ENCODE measurements at places on chromosomes 3 and 15.

DNA sequence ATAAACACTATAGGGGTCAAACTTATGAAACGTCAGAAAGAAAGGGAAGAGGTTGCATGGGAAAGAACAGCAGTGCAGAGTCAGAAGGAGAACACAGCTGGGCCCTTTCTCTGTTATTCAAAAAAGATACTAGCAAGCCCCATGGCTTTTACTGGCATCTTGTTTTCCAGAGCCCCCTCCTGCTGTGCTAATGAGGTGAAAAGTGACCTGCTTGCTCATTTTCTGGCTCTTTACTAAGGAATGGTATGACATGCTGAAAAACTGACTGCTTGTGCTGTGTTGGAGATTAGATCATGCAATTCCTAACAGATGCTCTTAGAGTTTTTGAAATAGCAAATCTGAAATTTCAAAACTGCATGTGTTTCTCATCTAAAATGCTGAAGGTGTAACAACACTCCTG lies 541.6 kb upstream of the ALCAM start:
- no peak for DNase-seq

- no peak for DNase-seq
These were observed 39.7 kb downstream of the CA12 start for GRCh38 chr15:63341898-63342297.

DNA sequence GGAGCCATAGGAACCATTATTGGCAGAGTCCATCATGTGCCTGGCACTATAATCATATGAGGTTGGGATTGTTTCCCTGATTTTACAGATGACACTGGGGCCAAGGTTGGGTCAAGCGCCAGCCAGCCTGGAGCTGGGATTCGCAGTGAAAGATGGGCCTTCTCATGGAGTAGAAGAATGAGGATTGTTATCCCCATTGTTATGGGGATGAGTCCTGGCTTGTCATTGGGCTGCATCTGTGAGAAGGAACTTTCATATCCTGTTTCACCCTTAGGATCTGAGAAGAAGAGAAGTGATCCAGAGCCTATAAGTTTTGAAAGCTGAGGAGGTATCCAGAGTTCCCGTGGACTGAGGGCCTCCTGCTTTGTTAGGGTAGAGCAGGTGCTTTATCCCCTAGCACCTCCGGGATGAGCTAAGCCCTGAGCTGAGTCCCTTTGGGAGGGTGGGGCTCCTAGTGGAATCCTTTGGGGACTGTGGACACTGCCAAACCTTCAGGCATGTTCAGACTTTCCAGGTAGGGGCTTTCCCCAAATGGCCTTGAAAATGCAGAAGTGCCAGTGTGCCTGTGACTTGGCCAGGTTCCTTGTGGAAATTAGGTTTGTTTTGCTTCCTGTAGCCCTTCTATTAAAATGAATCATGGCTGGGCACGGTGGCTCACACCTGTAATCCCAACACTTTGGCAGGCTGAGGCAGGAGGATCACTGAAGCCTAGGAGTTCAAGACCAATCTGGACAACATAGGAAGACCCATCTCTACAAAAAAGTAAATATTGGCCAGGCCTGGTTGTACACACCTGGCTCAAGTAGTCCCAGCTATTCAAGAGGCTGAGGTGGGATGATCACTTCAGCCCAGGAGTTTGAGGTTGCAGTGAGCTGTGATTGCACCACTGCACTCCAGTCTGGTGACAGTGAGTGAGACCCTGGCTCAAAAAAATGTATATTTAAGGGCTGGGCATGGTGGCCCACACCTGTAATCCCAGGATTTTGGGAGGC lies 30.2 kb upstream of the BSN start:
- DNase-seq: no peak

DNA sequence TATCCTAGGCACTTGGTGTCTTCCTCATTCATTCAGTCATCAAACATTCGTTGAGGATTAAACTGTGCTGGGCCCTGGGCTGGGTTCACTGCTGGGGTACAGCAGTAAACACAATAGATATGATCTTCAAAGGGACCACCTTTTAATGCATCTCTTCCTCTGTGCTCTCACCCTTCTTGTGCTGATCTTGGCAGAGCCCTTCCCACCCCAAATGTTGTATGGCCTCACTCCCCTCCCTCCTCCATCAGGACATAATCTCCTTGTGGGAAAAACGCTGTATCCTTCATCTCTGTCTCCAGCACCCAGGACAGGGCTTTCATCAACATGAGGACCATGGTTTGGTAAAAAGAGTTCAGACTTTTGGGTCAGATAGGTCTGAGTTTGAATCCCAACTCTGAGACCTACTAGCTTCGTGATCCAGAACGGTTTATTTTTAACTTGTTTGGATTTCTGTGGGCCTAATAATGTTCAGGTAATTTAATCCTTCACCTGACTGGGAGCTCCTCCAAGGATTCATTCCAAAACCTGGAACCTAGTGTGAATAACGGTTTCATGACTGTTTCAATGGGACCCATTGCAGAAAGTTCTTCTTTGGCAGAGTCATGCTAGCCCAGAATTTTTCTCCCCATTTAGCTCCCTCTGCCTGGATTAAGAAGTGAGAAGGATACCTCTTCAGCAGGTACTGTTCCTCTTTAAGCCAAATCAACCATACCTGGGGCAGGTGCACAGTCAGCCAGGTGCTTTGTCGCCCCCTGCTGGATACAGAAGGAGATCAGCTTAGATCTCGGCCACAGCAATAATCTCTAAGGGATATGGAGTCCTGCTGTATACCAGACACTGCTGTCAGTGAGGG lies 5.2 kb upstream of the WNT7A start:
- peak; percentile 70 for DNase-seq

GRCh38 chr3:144433006-144433405 lies 461.4 kb downstream of the DIPK2A start:
- DNase-seq: no peak

DNA sequence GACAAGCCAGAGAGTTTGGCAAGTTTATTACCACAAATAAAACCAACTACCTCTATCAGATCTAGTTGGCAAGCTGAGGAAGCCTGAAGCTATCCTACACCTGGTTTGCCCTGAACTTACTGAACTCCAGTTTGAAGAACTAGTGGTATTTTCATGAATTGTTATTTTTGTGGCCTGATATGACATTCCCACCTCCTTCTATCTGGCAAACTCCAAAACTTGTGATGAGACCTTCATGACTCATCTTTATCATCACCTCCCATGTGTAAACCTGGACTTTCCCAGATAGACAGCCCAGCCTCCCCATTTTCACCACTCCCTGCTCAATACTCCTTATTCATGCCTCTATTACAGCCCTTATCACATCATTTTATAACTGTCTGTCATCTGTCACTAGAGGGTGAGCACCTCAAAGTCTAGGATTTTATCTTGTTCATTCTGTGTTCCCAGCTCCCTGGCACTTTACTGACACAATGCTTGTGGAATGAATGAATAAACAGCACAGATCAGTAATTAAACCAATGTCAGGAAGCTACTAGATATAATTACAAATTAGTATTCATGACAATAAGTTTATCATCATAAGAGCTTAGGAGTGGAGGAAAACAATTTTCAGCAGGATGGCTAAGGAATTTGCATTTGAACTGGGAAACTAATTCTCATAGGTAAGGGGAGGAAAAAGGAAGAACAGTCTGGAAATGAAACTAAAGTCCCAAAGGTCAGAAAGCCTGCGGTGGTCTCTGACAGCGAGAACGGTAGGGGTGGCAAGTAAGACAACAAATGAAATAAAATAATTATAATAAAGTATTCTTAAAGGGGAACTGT lies 13.2 kb upstream of the TRANK1 start:
- DNase-seq: no peak

DNA sequence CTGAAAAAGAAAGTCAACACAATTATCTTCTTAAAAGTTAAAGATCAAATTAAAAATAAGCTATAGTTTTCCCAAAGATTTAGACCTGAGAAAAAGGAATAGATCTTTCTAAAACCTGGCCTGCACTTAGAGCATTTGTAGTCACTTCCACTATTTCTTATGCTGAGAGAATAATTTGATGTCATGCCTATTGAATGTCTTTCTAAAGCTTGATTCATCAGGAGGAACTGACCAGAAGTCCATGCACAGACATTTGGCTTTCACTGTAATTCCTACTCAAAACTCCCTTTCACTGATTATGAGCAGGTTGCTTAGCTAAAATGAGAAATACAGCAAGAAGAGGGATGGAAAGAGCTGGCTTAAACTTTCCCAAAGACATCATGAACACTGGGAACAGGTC lies 4.3 kb downstream of the GREM1 start:
- DNase-seq: no peak

- no peak for DNase-seq
These were observed 46.2 kb downstream of the CTDSPL start for GRCh38 chr3:37907906-37908305.

- DNase-seq: no peak
These were observed 19.9 kb downstream of the INO80 start for GRCh38 chr15:41096178-41096577.

- no peak for DNase-seq
These were observed 6.7 kb downstream of the CCDC9B start for GRCh38 chr15:40333922-40334492.

- peak; percentile 27 for DNase-seq
These were observed 216.4 kb downstream of the MEIS2 start for GRCh38 chr15:36883713-36884517.

DNA sequence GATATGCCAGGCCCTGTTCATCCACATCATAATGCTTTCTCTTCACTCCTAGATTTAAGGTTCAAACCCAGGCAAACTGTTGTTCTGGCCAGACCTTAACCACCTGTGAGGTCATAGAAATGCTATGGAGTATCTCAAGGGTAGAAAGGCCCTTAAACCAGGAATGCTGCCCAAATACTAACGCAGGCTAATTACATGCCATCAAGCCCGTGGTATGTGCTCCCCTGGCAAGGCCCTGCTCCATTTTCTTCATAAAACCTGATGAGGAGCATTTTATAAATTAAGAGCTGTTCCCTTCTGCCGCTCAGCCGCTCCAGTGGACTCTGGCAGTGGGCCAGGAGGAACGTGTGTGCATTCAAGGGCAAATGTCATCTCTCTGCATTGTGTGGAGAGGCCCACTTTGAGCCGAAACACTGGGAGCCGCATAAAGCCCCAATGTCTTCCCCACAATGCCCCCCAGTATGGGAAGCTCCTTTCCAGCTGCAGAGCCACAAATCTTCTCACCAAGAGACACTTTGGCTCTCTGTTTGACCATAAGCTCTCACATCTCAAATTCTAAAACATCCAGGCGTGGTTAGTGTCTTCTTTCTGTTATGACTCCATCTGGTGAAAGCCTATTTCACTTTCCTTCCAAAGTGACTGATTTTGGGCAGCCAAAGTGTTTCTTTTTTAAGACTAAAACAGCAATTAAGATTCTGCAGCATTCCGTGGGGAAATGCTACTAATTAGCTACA lies 210.8 kb upstream of the NR2E3 start:
- DNase-seq: no peak

- DNase-seq: no peak
These were observed 1133.5 kb downstream of the ROBO1 start for GRCh38 chr3:78634316-78634715.

DNA sequence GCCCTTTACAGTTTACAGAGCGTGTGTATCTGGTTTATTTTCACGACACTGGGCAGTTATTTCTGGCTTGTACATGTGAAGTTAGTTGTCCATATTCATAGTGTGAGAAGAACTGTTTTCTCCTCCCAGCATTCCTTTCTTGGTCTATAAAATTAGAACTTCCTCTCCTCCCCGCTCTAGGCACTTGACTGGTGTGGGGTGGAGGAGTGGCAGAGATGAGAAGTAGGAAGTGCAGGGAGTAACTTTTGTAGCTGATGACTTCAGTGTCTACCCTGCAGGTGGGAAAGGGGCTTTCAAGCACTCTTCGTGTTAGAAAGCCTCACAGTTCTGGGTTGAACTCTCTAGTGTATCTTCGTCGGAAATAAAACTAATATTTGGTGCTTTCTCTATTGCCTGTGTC lies 13.4 kb downstream of the APOD start:
- DNase-seq: no peak

- no peak for DNase-seq
These were observed 117.5 kb upstream of the PPP2R3A start for GRCh38 chr3:135848051-135848450.

DNA sequence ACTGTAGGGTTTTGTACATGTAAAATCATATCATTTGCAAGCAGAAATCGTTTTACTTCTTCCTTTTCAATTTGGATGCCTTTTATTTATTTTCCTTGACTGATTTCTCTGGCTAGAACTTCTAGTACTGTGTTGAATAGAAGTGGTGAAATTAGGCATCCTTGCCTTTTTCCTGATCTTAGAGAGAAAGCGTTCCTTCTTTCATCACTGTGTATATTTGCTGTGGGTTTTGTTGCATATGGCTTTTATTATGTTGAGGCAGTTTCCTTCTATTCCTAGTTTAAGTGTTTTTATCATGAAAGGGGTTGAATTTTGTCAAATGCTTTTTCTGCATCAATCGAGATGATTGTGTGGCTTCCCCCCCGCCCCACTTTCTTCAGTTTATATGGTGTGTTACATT lies 140.9 kb downstream of the ATG7 start:
- no peak for DNase-seq

GRCh38 chr3:66076861-66077470 lies 38.2 kb upstream of the MAGI1 start:
- DNase-seq: no peak

DNA sequence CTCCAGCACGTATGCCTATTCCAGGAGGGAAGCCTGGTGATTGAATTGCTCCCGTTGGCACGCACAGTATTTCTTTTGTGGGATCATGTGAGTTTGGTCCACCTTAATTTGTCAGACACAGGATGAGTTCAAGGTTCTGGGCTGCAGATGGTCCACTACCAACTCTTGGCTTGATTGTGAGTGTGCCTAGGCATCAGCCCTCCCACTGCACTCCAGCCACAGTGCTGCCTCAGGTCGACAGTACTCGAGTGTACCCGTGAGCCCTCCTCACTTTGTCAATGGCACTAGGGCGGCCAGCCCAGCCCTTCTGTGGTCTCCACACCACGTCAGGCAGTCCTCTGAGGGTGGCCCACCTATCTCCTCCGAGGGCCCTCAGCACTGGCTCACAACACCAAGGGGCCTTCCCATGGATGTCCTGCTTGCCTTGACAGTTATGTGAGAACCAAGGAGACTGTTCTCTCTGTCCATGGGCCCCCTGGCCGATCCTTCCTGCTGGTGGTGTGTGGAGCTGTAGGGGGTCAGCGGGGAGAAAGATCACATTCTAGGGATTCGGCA lies 30.2 kb downstream of the CHRD start:
- DNase-seq: no peak

DNA sequence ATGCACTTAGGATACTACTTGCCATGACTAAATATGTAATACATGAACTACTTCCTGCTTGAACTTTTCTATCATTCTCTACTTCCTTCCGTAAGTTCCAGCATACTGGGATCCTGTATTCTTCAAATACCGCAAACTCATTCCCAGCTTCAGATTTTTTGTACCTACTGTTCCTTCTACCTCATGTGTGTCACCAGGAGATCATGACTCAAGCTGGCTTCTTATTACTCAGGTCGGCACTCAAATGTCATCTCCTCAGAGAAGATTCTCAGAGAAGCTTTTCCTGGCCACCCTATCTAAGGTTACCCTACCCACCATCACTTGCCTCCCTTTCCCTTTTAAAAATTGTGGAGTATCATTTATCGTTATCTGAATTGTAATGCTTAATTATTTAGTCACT lies 66.7 kb downstream of the RFX7 start:
- no peak for DNase-seq

GRCh38 chr3:40718209-40718608 lies 193.4 kb downstream of the ZNF621 start:
- no peak for DNase-seq
